Glomerular endothelial cell (primary cell): ENCODE measurements at places on chromosomes 11 and 22. TPM values are rescaled to one million over a fixed set of nuclear protein-coding genes. Genes with fewer than 3 reads are reported as not detected.

MAFF gene
- 91.0 and 119 TPM in 2 replicates for total RNA-seq

C22orf42 gene
- not detected in 2 replicates for total RNA-seq

ISX gene
- not detected in 2 replicates for total RNA-seq

SYCE3 gene
- total RNA-seq = 1.7 and 2.6 TPM in 2 replicates

OR2AG2 gene
- 0.15 and 0.18 TPM in 2 replicates for total RNA-seq
